ENCODE measurements at places on chromosomes 4 and X.
A peak's percentile ranks its signal among the peaks of the same experiment; 100 is the strongest.

DNA sequence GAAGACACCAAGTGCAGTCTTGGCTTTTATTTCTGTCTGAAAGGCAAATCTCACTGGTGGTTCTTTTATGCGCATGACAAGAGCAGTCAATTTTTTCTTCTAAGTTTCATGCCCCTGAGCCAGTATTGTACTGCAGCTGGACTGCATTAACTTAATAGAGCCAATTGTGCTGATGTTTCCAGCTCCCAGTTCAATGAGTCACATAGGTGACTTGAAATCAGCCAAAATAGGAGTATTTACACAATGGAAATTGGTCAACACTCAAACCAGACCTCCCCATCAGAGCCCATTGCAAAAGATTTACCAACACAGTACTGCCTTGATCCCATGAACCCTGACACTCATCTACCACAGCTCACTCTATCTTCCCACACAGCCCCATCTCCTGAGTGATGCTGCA, 100.3 kb upstream of the GUCY1A1 start:
- no peak for DNase-seq

DNA sequence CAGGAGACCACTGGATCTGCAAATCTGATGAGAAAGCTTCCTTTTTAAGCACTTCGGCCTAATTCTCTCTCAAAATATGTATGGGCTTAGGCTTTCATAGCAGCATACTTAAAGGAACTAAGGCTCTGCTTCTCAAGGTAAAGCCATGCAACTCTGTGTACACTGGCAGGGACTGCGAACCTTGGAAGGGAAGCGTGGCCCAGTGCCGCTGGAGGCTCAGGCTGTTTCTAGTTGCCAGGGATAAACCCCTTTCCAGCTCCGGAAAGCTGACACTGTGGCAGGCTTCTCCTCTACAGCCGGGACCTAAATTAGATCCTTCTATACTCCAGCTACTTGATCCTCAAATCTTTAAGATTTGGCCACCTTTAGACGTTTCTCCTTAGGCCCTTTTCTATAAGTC, 1091.3 kb upstream of the TENM3 start:
- no peak for DNase-seq

DNA sequence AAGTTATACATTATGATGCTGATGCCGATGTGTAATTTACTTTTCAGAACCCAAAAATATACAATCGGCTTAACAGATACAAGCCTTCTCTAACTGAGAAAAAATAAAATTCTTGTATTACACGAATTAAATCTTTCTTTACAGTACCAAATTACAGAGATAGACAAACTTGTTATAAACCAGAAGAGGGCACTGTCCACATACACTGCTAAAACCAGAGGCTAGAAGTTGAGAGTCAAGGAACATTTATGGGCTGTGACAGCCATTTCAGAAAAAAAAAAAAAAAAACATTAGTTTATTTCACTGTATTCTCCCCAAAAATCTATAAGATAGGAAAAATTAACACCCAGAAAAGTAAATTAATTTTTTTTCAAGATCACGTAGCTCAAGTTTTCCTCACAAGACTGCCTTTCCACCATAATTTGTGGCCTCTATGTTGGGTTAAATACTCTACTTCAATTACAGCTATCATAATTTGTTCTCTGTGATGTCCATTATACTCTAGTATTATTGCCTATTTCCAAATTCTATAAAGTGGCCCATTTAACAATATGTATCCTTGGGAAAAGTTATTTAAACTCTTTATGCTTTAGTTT, 12.0 kb downstream of the EREG start:
- peak; percentile 49 for DNase-seq

DNA sequence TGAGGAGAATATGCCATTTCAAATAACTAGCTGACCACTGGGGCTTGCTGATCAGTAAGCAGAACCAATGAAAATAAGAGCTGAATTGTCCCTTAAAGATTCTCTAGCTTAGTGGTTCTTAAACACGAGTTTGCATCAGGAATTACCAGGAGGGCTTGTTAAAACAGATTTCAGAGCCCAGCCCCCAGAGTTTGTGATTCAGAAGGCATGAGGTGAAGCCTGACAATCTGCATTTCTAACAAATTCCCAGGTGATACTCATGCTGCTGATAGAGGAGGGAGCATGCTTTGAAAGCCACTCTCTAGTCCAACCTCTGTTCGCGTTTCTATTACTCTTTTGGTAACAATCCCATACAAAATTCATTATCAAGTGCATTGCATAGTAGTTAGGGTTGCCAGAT, 35.5 kb downstream of the DCX start:
- DNase-seq, result no peak

GRCh38 chr4:106114270-106114669, 201.7 kb downstream of the TBCK start:
- no peak for DNase-seq

DNA sequence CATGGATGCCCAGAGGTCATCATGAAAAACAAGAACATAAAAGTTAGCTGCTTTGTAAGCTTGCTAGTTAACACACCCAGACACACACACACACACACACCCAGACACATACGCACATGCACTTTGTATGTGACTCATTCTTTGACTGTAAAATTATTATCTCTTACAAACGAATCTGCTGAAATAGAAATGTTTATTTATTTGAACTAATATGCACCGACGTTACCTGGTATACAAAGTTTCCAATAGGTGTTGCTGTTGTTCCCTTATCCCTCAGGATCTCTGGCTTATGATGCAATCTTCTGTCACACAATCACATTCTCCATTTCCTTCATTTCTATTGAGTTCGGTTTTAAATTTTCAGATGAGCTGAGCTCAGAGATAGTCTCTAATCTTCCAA, 209.3 kb downstream of the PTTG2 start:
- DNase-seq, result no peak

DNA sequence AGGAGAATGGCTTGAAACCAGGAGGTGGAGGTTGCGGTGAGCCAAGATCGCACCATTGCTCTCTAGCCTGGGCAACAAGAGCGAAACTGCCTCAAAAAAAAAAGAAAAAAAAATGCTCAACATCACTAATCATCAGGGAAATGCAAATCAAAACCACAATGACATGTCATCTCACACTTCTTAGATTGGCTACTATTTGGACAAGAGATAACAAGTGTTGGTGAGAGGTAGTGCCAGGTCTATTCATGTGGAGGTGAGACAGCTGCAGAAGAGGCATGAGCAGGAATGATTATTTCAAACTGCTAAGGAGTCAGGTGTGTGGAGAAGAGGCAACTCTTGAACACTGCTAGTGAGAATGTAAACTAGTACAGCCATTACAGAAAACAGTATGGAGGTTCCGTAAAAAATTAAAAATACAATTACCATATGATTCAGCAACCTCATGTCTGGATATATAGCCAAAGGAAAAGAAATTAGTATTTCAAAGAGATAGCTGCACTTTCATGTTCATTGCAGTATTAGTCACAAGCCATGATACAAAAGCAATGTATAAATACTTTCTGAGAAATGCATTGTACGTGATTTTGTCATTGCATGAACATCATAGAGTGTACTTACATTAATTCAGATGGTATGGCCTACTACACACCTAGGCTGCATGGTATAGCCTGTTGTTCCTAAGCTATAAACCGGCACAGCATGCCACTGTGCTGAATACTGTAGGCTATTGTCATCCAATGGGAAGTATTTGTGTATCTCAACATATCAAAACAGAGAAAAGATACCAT, 75.3 kb downstream of the TMEM144 start:
- DNase-seq, result no peak

GRCh38 chr4:147840838-147841738, 109.2 kb downstream of the ARHGAP10 start:
- no peak for DNase-seq

- no peak for DNase-seq
Observed at GRCh38 chr4:37662861-37663390, 23.2 kb downstream of the RELL1 start.

GRCh38 chr4:90185416-90185815, 58.2 kb downstream of the CCSER1 start:
- no peak for DNase-seq

- no peak for DNase-seq
Observed at GRCh38 chr4:11535333-11535732, 106.6 kb upstream of the HS3ST1 start.

DNA sequence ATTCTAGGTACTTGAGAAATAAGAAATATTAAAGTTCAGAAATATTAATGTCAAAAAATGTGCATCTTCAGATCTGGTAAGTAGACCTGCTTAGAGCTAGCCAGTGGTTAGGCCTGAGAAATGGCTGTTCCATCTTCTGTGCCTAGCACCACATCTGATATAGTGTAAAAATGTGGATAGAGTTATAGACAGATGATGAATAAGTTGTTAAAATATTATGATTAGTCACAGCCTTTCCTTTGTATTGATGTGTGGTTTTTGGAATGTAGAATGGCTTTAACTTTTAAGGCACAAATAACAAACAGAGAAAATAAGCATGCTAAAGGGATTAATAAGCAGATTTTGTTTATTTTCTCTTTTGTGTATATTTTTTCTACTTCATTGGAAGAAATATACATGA, 133.5 kb upstream of the NUDT6 start:
- no peak for DNase-seq

GRCh38 chr4:56727150-56727549, 46.1 kb upstream of the HOPX start:
- DNase-seq, result no peak

DNA sequence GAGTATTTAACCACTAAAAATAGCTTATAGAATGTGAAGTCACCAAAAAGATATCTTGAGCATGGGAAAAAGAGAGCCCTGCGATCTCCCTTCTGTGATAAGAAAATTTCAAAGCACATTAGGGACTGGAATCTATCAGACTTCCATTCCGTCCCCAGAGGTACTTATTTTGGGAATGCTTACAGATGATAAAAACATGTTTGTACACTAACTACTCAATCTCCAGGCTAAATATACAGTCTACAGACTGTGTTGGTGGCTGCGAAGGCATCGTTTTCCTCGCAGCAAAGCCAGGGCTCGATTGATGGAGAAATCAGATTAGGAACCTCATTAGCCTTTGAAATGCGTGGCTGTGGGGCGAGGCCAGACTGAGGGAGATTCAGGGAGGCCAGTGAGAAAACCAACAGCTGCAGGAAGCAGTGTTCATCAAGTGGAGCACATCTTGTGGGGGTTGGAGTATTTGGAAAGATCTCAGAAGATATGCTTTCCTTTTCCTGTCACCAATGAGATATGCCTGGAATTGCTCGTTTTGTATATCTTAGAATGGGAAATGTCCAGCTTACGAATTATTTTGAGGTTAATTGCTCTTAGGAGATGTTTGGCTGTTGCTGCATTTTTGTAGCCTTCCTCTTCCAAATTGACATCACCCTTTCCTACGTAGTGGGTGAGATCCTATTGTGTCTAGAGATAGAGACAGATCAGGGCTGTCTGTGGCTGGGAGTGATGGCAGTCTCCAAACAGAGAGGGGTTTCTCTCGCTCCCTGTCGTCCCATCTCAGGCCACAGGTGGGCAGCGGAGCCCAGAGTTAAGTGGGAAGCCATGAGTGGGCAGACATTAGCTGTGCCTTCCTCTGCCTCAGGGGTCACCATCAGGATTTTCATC, 224.9 kb upstream of the FAT1 start:
- DNase-seq, result no peak

DNA sequence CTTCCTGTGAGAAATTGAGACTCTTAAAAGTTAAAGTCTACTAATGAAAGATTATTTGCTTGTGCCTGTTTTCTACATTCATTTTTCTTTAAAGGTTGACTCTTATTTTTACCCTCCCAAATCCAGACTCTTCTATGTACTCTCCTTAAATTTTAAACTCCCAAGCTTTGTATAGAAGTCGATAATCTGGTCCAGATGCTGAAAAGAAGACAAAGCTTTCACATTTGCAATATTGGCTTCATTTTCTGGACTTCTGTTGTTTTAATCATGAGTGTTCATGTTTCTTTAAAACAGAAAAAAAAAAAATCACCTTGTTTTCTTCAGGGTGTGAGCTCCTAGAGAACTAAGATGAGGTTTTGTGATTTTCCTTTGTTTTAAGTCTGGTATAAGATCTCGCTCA, 53.2 kb upstream of the TBC1D14 start:
- DNase-seq, result no peak
